Suprapubic skin (tissue), 4 donors: ENCODE measurements at places on chromosomes 1 and 21. TPM values are rescaled to one million over a fixed set of nuclear protein-coding genes. Genes with fewer than 3 reads are reported as not detected.
A peak's percentile ranks its signal among the peaks of the same experiment; 100 is the strongest.

The LRRN2 gene
- total RNA-seq, result 0.32 TPM

The CACHD1 gene
- 12.8 TPM for total RNA-seq

The S100A14 gene
- total RNA-seq, result 531 TPM

The ARHGEF16 gene
- 8.7 TPM for total RNA-seq

The CFAP74 gene
- not detected for total RNA-seq

GRCh38 chr1:48495166-48495565, 23.2 kb upstream of the SPATA6 start:
- DNase-seq, result no peak

DNA sequence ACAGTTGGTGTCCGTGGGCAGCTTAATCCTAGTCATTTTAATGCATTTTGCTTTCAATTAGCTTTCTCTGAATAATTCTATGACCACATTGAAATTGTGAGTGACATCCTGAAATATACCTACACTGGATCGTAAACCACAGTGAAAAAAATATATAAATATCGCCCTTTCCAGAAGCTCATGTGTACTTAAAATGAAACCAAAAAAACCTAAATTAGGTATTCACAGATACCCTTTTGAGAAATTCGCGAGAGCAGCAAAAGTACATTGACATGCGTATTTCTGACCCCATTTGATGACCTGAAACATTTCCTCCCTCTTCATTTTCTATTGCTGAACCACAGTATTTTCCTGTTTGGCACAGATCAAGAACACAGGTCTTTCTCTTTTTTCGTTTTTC, 253.8 kb downstream of the LTN1 start:
- DNase-seq, result no peak

- DNase-seq, result no peak
Observed at GRCh38 chr1:1146596-1146995, 27.1 kb upstream of the TTLL10 start.

GRCh38 chr1:56334047-56334446, 245.3 kb downstream of the PLPP3 start:
- no peak for DNase-seq

- DNase-seq, result no peak
Observed at GRCh38 chr1:94382201-94382600, 36.0 kb upstream of the ABCD3 start.

DNA sequence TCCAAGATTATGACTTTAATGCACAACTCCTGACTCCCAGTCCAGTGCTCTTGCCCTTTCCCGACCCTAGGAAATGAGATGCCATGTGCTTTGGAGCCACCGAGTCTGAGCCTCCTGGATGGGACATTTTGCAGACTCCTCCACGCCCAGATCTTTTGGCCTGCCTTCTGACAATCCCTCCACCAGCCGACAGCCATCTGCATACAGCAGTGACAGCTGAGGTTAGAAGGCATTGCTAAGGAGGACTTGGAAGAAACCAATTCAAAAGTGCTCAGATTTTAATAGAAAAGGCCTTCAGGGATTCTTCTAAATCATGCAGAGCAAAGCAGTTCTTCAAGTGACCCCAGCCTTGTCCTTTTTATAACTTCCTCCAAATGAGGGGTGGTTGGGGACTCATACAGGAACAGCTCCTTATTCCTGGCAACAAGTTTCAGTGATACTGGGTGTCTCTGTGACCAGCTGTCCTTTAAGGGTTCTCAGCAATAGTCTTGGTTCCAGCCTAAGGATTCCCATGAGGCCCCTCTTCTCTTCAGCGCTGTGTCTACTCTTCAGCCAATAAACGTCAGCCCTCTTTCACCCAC, 369.3 kb downstream of the PBX1 start:
- DNase-seq, result no peak

GRCh38 chr1:17764591-17764990, 9.5 kb downstream of the ACTL8 start:
- DNase-seq, result no peak

DNA sequence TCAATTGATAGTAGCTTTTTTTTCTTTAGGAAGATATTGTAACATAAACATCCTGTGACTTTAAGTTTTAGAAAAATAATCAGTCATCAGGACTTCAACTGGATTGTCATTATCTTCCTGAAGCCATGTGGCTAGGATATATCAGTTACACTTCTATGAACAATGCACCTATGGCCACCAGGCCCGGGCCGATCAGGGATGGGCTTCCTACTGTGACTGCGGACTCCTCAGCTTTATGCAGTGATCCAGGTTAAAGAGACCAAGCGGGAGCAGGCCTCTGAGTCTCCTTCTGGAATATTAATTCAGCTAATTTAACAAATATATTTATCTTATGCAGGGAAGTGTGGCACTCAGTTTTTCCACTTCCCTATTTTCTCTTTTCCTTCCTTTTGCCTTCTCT, 200.6 kb downstream of the ADGRL2 start:
- DNase-seq, result no peak

- no peak for DNase-seq
Observed at GRCh38 chr1:55611123-55611522, 396.0 kb upstream of the USP24 start.

DNA sequence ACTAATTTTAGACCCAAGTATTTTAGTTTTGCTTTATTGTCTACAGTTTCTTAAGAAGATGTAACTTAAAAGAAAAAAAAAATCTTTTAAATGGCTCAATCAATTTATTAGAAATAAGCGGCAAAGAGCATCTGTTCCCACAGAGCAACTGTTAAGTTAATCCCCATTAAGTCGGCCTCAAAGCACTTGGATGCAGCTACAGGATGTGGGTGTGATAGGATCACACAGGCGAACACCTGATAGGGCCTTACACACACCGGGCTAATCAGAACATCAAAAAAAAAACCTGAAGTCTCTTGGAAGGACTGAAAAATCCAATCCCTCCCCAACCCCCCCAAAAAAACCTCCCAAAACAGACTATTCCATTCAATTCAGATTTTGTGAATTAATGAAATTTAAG, 23.0 kb downstream of the APP start:
- no peak for DNase-seq

- DNase-seq, result peak; percentile 61
Observed at GRCh38 chr1:30462826-30463425, 260.5 kb downstream of the MATN1 start.

DNA sequence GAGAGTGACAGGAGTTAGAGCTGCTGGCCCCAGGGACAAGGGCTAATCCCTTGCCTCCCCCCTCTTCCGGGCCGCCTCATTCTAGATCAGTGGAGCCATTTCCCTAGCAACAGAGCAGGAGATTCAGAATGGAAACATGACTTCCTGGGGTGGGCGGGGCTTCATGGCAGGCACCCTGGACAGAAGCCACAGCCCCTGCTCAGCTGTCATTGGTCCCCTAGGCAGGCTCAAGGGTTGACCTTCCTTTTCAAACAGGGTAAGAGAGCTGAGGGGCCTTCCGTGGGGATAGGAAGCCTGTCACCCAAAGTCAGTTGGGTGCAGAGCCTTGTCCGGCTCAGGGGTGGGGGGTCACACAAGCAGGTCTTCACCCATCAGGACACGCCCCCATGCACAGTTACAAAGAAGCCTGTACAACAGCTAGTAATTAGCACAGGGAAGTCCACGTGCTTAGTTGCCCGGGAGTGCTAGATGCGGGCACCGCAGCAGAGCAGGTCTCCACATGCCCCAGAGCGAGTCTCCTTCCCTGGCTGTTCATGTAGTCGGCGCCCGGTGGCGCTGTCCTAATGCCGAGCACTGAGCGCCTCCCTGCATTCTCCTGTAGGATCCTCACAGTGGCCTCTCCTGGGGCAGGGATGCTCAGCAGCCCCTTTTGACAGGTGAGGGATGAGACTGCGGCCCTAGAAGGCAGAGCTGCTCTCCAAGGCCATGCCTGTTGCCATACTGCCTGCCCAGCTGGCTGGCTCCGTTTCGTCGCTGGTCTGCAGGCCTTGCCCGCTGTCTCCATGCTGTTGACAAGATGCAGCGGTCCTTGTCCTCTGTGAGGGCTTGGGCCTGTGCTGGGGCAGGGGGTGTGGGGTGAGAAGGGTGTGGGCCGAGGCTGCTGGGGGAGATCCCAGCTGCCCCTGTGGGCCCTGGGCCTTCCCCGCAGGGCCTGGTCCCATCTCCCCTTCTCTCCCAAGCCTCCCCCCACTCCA, 5.1 kb downstream of the TMEM201 start:
- no peak for DNase-seq

DNA sequence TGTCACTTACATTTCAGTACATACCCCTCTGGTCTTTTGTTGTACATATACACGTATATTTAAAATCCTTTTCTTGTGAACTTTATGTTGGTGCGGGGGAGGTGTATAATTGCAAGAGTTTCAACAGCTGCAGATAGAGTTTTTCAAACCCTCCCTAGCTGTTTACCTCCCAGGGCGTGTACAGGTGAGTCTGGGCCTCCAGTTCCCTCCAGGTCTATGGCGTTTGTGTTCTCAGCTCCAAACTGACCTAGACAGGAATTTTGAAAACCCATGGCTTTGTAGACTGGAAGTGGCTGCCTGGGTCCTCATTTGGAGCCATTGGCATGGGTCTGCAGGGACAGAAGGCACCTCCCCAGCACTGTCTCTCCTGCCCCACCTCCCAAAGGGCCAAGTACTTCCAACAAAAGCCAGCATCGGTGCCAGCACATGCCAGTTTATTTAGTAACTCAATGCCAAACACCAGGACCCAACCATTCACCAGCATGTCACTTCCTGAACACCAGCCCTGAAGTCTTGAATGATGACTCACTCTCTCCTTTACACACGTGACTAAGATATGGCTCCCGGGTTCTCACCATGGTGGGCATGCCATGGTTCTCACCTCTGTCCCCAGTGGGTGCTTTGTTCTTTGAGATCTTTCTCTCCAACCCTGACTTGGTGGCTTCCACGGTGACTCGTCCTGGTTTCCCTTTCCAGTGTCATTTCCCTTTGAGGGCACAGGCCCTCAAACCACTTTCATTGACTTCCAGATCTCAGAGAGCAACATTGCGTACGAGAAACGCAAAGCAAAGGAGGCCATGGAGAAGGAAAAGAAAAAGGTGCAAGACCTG, 57.3 kb upstream of the EFHD2 start:
- DNase-seq, result no peak

- DNase-seq, result no peak
Observed at GRCh38 chr1:95039360-95040031, 33.3 kb downstream of the ALG14 start.

GRCh38 chr1:216653001-216653400, 70.2 kb downstream of the ESRRG start:
- DNase-seq, result no peak

DNA sequence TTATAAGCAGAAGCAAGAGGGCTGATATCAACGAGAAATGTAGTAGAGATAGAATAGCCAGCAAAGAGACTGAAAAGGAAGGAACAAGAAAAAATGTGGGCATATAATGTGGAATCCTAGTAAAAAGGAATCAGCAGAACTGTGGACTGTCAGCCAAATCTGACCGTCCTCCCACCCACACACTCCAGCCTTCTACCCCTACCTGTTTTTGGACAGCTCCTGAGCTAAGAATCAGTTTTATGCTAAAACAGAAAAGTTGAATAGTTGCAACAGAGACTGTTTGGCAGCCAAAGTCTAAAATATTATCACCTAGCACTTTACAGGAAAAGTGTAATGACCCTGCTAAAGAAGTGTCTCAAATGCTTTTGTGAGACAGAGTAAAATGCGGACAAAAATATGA, 533.3 kb upstream of the CXADR start:
- no peak for DNase-seq

GRCh38 chr1:108597041-108597440, 37.1 kb downstream of the EEIG2 start:
- no peak for DNase-seq

GRCh38 chr1:31038360-31038759, 27.2 kb downstream of the PUM1 start:
- DNase-seq, result no peak

GRCh38 chr1:103517380-103518047, 8.0 kb upstream of the RNPC3 start:
- DNase-seq, result no peak

DNA sequence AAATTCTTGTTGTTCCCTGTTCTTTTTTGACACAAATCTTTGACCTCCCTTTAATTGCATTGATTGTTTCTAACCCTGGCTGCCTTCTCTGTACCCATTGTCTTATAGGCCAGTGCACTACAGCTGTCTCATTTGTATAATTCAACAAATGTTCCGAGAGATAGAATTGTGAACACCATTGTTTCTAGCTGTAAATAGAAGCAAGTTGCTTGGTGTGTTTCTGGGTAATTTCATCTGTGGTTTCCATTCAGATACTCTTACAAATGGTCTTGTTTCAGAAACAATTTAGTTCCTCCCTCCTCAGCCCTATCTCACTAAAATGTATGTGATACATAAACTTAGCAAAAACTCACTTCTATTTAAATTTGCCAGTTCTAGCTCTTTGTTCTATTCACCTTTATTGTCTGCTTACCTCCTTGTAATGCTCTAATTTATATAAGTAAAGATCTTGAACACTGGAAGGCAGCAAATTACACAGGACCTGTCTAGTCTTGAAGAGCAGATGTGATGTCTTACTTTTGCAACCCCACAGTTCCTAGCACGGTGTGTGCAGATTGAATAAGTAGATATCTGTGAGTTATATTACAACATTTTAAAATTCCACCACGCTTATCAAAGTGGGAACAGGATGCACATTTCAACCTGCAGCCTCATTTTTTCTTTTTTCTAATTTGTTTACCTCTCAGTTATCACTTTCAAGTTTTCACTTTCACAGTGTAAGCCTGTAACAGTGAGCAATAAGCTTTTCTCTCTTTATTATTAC, 515.6 kb upstream of the ZP4 start:
- no peak for DNase-seq

DNA sequence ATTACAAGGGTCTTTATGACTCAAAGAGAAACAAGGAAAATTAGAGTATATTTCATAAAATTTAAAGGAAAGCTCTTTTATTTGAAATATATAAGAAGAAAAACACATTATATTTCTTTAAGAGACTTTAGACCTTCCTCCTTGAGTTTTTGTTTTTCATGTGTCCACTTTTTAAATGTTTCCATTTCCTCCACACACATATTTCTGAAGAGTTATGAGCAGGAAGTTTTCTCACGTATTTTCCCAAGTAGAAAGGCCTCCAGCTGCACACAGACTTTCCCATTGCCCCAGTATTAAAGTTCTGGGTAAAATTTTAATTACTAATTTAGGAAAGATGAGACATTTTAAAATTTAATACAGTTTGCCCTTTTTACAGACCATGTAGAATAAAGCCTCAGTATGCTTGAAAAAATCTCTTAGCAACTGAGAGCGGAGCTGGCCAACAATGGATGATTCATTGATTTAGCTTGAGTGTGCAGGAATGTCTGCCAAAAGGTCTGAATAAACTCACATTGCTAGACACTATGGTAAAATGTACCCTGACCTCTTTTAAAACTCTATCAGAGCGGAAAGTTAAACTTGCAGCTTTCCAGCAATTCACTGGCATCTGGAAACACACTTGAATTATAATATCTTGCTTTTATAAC, 57.9 kb downstream of the DDAH1 start:
- no peak for DNase-seq

GRCh38 chr1:233246965-233247364, 48.6 kb downstream of the PCNX2 start:
- DNase-seq, result no peak

DNA sequence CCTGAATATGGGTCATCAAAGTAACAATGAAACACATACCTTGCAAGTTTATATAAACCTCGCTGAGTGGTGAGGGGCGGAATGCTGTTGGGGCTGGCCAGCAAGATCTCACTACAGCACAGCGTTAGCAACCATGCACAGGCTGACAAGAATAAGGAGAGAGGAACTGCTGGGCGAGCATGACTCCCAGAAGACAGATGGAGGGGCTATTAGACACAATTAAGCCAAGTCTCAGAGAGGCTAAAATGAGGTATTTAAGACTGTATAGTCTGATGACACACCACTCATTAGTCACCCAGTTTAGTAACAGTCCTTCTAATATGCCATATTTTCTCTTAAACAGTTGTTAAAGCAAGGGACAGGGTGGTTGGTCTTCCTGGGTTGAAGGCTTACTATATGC, 340.2 kb upstream of the NR5A2 start:
- DNase-seq, result no peak
